ENCODE measurements at places on chromosomes 5 and 9.

GRCh38 chr5:61339764-61340163 is 7.7 kb downstream of the ZSWIM6 start:
- no peak for DNase-seq

DNA sequence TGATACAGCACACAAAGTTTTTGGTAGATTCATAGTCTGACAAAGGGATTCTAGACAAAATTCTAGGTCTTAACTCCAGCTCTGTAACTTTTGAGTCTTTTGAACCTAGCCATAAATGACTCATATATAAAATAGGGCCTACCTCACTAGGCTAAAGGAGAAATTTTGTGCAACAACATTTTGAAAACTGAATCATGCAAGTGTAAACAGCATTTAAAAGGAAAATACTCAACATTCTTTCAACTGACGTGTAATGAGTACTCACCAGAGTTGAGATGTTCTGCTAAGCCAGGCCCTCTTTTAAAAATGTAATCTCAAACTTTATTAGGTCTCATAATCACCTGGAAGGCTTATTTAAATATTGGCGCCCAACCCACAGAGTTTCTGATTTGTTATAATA is 113.2 kb downstream of the STK32A start:
- DNase-seq = no peak

DNA sequence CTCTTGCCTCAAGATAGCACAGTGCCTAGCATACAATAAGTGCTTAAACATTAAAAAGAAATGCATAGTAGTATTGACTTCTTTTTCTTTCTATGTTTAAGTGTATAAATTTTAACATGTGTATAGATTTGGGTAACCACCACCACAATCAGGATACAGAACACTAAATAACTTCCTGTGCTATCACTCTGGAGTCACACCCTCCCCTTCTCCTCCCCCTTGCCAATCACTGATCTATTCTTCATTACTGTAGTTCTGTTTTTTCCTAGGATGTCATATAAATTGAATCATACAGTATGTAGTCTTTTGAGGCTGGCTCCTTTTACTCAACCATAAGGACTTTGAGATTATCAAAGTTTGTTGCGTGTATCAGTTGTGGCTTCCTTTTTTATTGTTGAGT is 68.5 kb downstream of the OSTF1 start:
- no peak for DNase-seq

- DNase-seq = no peak
These were observed 130.7 kb downstream of the ADAMTS12 start for GRCh38 chr5:33761139-33761538.

DNA sequence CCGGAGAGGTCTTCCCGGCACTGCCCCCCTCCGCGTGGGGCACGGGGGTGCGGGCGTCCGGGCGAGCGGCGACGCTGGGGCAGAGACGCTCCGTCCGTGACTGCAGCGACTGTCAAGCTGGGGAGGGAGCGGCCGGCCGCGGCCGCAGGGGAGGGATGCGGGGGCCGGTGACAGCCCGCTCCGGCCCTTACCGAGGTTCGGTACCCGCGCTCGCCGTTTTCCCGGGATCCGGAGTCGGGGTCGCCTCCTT is 400 bp downstream of the KDM4C start:
- DNase-seq = no peak

- peak; percentile 84 for DNase-seq
These were observed at the start of gene PAIP1 for GRCh38 chr5:43556857-43557542. PAIP1 (minus strand) TSS chr5:43557077; CDS start chr5:43556846, 231 bp downstream.

- no peak for DNase-seq
These were observed 4.4 kb upstream of the SPTLC1 start for GRCh38 chr9:92119586-92119985.

- no peak for DNase-seq
These were observed 4.6 kb upstream of the LURAP1L start for GRCh38 chr9:12770261-12770660.

- peak; percentile 7 for DNase-seq
These were observed 8.2 kb upstream of the GDNF start for GRCh38 chr5:37847978-37848425.

DNA sequence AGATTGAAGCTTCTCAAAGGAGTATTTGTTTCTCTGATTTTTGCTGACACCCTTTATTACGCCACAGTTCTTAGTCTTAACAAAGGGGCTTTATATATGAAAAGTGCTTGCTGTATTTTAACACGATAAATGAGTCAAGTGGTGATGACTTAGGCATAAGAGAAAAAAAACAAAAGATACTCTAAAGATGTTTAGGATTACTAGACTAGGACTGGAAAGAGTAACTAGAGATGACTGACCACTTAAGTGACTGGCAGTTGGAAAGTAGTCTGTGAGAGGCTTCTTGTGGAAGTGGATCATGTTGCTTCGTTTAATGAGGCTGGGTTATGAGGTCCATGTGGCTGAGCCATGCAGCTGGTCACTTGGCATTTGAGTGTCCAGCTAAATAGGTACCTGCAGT is 69.4 kb upstream of the ACTBL2 start:
- DNase-seq = no peak

GRCh38 chr9:110939047-110939446 is 99.2 kb downstream of the LPAR1 start:
- DNase-seq = no peak

DNA sequence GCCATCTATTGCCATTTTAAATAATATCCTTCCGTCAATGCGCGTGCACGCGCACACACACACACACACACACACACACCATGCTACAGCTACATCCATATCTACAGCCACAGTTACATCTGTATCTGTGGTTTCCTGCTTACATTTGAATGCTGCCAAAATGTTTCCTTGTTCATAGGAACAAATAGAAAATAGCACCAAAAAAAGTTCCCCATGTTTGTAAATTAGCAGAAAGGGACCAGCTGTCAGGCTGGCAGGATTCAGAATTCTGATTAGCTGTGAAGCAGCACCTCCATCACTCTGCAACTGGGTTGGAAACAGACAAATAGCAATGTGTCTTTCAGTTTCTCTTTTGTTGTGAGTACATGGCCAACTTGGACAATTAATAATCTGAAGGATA is 601.5 kb downstream of the IRX1 start:
- DNase-seq = peak; percentile 11

DNA sequence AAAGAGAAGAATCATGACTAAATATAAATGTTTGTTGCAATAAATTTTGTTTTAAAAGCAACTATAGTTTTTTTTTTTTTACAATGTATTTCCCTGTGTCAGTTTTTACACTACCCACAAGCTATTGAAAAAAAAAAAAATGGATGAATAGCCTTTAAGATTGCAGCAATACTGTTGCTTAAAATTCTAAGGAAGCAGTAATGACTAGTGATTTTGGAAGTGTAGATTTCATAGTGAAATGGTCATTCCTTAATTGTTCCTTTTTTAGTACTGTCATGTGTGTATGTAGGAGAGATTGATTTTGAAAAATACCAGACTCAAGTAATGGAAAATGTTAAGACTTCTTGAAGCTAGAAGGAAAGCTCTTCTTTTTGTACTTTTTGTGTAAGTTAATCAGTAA is 53.1 kb downstream of the NDUFS4 start:
- no peak for DNase-seq

DNA sequence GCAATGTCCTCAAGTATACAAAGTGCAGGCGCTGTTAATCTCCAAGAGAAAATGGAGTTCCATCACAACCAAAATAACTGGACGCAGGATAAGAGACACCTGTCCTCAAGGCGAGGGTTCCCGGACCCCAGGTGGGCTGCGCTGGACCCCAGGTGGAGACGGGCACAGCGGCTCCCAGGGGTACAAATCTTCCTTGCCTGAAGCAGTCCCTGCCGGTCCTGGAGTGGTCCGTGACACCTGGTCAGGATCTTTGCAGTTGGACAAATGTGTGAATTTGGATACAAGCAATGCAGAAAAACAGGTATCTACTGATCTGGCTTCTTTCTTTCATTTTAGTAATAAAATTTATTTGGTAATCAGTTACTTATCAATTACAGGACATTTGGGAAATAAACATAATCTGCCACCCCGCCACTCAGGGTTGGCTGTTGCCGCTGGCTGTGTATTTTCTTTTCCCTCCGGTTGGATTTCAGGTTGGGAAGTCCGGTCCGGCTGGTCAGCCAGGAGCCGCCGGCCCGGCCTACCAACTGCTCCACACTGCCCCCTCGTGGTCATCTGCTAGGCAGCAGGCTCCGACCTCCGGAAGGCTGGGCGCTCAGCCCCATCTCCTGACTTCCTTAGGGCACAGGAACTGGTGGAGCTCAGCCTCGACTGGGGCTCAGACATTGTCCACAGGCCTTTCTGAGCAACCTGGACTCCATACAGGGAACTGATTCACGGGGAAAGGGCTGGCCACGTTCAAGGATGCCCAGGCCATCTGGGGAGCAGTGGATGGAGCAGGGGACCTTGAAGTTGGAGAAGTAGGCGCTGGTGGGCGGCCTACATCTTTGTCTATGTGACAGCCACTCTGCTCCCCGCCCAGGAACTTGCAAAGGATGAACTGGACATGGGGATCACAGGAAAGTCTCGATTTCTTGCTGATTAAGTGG is 43.4 kb downstream of the NXNL2 start:
- peak; percentile 73 for DNase-seq

DNA sequence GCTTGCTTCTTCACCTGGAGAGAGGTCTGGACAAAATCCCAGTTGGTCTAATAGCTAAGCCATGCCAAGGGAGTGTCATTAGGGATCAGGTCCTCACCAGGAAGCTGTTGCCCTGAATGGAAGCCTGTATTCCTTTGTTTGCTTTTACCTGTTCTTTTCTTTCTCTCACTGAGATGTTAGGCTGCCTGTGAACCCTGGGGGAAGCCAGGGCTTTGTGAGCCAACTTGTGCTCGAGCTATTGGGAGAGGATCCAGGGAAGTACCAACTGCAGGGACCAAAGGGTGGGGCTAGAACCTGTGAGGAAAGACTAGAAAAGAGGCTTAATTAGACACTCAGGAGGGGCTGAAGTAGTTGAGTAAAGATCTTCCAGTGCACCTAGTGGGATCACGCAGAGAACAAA is 451.2 kb upstream of the TLE4 start:
- no peak for DNase-seq

DNA sequence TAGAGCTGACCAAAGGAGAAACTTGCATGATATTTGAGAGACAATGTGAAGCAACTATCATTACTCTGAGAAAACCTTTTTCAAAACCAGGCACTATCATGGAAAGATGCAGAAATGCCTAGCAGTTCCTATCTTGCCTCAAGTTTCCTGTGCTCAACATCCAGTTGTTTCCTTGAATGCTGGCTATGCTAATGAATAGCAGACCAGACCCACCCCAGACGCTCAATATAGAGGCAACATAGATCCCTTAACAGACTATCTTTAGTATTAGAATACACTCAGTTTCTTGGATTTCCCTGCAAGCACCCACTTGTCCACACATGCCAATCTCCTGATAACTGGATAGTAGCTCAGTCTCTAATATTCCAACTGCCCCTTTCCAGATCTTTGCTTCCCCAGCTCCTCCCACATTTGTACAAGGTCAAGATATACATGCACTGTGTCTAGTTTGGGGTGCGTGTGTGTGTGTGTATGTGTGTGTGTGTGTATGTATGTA is 93.3 kb upstream of the PCSK5 start:
- DNase-seq = no peak

DNA sequence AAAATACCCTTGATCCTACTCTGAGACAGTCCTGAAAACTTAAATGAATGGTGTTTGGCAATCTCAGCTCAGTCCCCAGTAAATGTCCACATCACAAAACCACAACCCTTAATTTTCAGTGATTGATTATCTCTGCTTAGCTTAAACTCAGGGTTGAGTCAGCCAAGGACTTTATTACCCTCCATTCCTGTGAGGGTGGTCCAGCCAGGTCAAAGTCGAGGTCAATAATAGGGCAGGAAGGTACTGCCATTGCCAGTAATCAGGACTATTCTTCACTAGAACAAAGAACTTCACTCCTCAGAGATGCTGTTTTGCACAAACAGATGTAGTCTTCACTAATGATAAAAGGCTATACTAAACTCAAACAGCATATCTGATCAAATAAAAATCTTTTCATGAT is 499.4 kb downstream of the ISL1 start:
- no peak for DNase-seq

DNA sequence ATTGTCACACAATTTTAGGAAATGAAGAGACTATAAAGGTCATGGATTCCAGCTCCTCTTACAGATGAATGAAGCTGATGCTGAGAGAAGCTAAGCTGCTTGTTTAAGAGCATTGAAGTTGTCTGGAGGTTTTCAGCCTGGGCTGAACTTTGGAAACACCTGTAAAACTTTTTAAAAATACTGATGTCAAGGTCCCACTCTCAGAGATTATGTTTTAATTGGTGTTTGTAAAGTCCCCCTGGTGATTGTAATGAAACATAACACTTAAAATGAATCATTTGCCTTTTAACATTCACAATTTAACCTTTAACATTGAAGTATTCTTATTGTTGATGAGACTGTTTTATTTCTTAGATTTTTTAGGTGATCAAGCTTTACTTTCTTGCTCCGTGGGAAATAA is 16.4 kb downstream of the RAD23B start:
- DNase-seq = no peak

GRCh38 chr9:111360881-111361280 is 30.9 kb upstream of the OR2K2 start:
- no peak for DNase-seq

- DNase-seq = no peak
These were observed 116.6 kb downstream of the AOPEP start for GRCh38 chr9:94843134-94843533.

DNA sequence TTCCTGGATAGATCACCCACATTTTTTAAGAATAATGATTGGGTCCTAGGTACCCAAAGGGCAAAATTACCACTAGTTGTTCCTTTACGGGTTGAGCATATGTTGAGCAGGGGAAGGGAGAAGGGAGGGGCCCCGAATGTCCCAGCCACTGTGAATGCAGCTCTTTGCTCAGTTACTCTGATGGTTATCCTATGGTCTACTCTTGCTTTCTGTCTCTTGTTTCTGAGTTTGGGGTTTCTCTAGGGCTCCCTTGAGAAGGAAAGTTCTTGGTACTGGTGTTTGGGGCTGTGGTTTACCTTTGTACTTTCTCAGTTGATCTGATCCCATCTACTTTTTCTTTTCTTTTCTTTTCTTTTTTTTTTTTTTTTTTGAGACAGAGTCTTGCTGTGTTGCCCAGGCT is 55.6 kb downstream of the ALG2 start:
- peak; percentile 41 for DNase-seq

DNA sequence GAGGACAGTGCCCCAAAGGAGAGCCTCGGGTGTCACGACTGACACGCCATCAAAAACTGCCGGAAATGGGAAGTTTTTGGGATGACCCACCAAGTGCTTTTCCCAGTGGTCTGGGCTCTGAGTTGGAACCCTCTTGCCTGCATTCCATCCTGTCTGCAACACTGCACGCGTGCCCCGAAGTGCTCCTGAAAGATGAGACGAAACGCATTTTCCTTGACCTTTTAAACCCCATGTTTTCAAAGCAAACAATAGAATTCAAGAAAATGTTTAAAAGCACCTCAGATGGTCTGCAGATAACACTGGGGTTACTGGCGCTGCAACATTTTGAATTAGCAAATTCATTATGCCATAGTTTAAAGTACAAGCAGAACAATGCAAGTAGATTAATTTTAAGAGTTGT is 92.9 kb downstream of the ANKRD18A start:
- no peak for DNase-seq

DNA sequence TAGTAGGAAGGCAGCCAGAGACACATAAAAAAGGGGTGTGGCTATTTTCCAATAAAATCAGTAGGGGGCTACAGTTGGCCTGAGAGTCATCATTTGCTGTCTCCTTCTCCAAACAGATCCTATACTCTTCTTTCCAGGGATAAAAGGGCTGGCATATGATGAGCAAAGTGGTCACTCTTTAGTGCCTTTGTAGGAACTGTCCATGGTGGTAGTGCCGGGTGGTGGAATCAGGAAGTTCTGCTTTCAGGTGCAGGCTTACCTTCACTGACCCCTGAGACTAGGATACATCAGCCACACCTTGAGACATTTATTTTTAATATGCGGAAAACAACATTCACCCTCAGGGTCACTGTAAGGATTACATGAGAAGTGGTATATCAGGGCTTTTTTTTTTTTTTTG is 80.8 kb downstream of the ASTN2 start:
- DNase-seq = no peak

All from NCI-H82 (cell line).